GM23248 (cell line): ENCODE measurements at places on chromosomes 11 and 22. TPM values are rescaled to one million over a fixed set of nuclear protein-coding genes. Genes with fewer than 3 reads are reported as not detected.

Gene UBQLN3
- total RNA-seq = not detected in 2 replicates

Gene TEF
- total RNA-seq = 4.2 and 4.6 TPM in 2 replicates

Gene MYRF
- total RNA-seq = not detected in 2 replicates

Gene APOA4
- total RNA-seq = not detected in 2 replicates

Gene PHETA2
- 36.7 and 38.6 TPM in 2 replicates for total RNA-seq

Gene TMA7B
- total RNA-seq = not detected in 2 replicates
